Endothelial cell of umbilical vein (primary cell): ENCODE measurements at places on chromosomes 4 and X. TPM values are rescaled to one million over a fixed set of nuclear protein-coding genes. Genes with fewer than 3 reads are reported as not detected.

The ADH1A gene
- not detected in 2 replicates for total RNA-seq

- H3K4me3 ChIP-seq, result no peak overlapping the region
- H3K27me3 ChIP-seq, result no peaks in the 10 kb centered on the region
- H3K27ac ChIP-seq, result no peak overlapping the region
- peak; percentile 75 for DNase-seq
Measured at GRCh38 chr4:109406337-109406931, 27.2 kb upstream of the SEC24B start.

DNA sequence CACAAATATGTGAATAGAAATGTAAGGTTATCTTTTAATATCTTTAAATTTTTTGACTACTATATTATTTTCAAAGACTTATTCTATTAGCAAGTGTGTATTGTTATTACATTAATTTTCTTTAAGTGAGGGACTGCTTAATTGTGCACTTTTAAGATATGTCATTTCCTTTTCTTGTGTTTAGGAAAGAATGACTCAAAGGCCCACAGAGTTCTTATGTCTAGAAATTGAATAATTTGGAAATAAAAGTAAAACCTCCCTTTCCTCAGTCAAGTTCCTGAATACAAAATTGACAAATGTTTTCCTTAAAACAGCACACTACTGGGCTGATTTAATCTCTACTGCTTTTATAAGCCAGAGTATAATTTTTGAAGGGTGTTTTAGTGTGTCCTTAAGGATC, 169.7 kb downstream of the TMEM47 start:
- DNase-seq, result peak; percentile 74
- peak overlapping the region; percentile 72 for H3K27ac ChIP-seq
- no peaks in the 10 kb centered on the region for H3K27me3 ChIP-seq
- peak overlapping the region; percentile 17 for H3K4me3 ChIP-seq
- H3K36me3 ChIP-seq, result no peaks in the 10 kb centered on the region

DNA sequence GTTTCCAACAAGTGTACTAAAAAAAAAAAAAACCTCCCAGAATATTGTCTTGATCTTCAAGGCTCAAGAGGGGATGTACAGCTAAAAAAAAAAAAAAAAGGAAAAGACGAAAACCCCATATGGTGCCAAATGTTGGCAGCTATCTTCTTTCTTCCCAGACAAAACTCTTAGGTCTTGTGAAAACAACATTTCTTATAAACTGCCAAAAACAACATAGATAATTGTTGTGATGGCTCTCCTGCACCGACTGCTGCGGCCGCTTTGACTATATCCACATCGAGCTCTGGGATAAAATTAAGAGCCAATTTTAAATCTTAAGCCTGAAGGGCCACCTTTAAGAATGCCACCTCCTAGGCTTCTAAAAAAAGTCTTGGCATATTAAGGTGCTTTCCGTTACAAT, 23.5 kb downstream of the PDGFC start:
- H3K4me3 ChIP-seq, result no peak overlapping the region
- no peaks in the 10 kb centered on the region for H3K27me3 ChIP-seq
- peak overlapping the region; percentile 52 for H3K27ac ChIP-seq
- no peaks in the 10 kb centered on the region for H3K36me3 ChIP-seq
- peak; percentile 71 for DNase-seq
- H3K4me1 ChIP-seq, result peaks cover 51% of the 10 kb centered on the region

DNA sequence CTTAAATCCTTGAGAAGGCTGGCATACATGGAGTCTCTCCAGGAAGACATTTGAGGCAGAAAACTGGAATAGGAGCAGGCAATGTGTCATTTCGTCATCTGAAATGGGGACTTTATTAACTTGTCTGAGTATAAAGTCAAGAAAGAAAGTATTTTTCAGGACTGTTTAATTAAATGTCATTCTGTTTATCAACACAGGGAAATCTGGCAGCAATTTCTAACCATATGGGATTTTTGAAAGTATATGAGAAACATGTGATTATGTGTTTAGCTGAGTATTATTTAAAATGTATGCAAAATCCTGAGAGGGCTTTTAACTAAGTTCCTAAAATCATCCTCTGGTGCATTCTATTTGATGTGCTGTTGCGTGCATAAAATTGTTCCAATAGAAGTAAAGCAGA, 3.9 kb upstream of the FAM9A start:
- no peaks in the 10 kb centered on the region for H3K27me3 ChIP-seq
- H3K27ac ChIP-seq, result no peak overlapping the region
- H3K36me3 ChIP-seq, result no peaks in the 10 kb centered on the region

- no peak overlapping the region for H3K4me3 ChIP-seq
- H3K27ac ChIP-seq, result no peak overlapping the region
- H3K36me3 ChIP-seq, result no peaks in the 10 kb centered on the region
- no peaks in the 10 kb centered on the region for H3K4me1 ChIP-seq
- DNase-seq, result no peak
Measured at GRCh38 chr4:82123934-82124333, 249.9 kb downstream of the HNRNPD start.

DNA sequence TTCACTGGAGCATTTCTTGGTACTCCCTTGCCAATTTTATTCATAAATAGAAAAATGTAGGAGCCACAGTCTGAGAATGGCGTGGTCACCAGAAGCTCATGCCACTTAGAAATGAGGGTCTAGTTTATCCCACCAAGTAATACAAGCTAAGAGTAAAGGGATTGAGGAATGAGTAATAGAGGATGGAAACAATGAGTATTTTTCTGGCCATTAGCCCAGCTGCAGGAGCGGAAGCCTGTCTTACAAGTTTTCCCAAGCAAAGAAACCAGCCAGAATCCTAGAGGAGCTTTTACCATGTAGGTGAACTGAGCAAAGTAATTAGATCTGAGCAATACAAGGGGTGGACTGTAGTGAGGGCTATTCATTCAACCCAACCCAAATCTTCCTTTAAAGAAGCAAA, 160.7 kb upstream of the NPY2R start:
- H3K36me3 ChIP-seq, result no peaks in the 10 kb centered on the region
- DNase-seq, result peak; percentile 94
- H3K4me1 ChIP-seq, result peaks cover 12% of the 10 kb centered on the region
- H3K27me3 ChIP-seq, result no peaks in the 10 kb centered on the region

DNA sequence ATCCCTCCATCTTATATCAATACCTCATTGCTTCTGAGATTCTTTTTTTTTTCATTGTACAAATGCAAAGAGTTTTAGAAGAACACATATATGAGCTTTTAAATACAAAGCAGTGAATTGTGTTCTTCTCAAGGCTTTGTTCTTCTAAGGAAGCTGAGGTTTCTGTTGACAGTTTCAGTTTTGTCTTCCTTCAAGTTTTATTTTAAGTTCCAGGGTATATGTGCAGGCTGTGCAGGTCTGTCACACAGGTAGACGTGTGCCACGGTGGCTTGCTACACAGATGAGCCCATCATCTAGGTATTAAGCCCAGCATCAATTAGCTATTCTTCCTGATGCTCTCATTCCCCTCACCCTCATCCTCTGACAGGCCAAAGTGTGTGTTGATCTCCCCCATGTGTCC, 201.2 kb upstream of the DIPK2B start:
- H3K4me3 ChIP-seq, result no peak overlapping the region
- no peak for DNase-seq
- no peak overlapping the region for H3K27ac ChIP-seq
- H3K27me3 ChIP-seq, result no peaks in the 10 kb centered on the region
- no peaks in the 10 kb centered on the region for H3K36me3 ChIP-seq

DNA sequence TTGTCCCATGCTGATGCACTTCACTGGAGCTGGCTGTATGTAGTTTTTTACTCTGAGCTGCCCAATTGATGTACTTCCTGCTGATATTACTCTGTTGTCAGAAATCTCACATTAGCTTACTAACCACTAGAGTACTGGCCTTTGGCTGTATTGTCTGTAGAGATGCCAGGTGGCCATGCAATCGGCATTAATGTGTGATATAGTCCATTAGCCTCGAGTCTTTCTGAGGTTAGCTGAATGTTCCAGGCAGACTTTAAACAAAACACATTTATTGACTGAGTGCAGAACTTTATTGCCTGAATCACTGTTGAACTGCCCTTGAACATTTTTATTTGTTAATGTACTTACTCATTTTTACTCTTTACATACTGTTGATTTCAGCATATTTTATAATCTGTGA, 335.2 kb downstream of the PCDH10 start:
- no peak overlapping the region for H3K4me3 ChIP-seq
- no peak for DNase-seq
- no peaks in the 10 kb centered on the region for H3K27me3 ChIP-seq

DNA sequence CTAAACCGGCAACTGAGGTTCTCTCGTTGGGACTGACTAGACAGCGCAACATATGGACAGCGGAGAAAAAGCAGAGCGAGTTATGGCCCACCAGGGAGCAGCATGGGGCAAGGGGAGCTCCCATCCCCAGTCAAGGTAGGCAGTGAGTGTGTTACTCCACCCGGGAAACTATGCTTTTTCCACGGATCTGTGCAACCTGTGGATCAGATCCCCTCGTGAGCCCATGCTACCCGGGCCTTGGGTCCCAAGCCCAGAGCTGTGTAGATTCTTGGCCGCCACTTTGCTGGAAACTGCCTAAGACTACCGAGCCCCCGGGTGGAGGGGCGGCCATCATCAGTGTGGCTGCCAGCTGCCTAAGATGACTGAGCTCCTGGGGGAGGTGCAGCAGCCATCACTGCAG, 140.9 kb downstream of the PAPSS1 start:
- H3K27me3 ChIP-seq, result no peaks in the 10 kb centered on the region
- no peak overlapping the region for H3K4me3 ChIP-seq
- DNase-seq, result no peak
- H3K4me1 ChIP-seq, result no peaks in the 10 kb centered on the region
- H3K27ac ChIP-seq, result no peak overlapping the region
- no peaks in the 10 kb centered on the region for H3K36me3 ChIP-seq

DNA sequence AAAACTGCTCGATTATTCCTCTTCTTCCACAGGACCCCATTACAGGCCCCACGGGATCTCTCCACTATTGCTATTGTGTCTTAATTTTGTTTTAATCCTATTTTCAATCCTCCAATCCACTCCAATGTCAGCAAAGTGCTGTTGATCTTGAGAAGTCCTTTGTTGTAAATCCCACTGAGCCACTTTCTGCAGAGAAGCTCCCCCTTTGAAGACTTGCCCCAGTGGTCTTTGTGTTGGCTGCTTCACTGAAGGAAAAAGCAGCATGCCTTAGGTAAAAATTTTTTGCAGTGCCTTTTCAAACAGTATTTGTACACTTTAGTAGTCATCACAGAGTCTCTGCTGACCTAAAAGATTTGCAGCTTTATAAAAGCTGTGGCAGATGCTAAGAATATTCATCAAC, 252.0 kb upstream of the SLC7A11 start:
- H3K27ac ChIP-seq, result no peak overlapping the region
- H3K4me3 ChIP-seq, result no peak overlapping the region

DNA sequence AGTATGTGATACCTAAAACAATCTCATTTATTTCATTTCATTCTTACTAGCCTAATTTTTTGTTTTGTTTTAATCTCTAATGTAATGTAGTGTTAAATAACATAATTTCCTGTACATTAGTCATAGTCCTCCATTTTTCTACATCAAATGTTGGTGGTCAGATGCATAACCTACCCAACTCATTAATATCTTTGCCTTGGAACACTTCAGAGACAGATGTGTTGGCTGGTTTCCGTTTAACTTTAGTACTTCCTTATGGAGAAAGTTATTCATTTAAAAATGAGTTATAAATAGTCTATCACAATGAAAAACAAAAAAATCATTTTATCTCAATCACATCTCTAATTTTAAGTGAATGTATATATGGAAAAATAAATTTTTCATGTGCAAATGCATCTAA, 190.2 kb downstream of the ANTXR2 start:
- no peaks in the 10 kb centered on the region for H3K36me3 ChIP-seq
- no peak for DNase-seq
- no peak overlapping the region for H3K4me3 ChIP-seq
